Ascending aorta (tissue), 2 donors: ENCODE measurements at places on chromosomes 3 and 15.

GRCh38 chr3:15796771-15797641 is 773 bp downstream of the ANKRD28 start:
- peak overlapping the region; percentile 76 for H3K27ac ChIP-seq
- H3K27me3 ChIP-seq, result no peaks in the 10 kb centered on the region
- peaks cover 7% of the 10 kb centered on the region for H3K4me1 ChIP-seq
- H3K4me3 ChIP-seq, result peak overlapping the region; percentile 54

DNA sequence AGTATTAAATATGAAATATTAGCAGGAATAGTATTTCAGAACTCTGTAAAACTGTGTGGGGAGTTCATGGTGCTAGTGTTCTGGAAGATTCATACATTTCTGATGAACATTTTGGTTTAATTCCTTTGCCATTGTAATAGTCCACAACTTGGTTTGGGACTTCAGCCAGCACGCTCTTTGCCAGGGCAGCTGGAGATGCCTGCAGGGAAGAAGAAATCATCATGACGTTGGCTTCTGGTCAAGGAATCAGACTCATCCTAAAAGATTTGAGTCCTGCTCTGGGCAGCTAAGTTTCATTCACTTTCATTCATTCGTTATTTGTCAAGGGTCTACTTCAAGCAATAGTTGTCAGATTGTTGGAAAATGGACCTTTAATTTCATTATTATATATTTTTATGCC is 32.4 kb upstream of the MRPL3 start:
- H3K36me3 ChIP-seq, result no peaks in the 10 kb centered on the region
- DNase-seq, result no peak
- H3K4me3 ChIP-seq, result no peak overlapping the region
- H3K27ac ChIP-seq, result no peak overlapping the region

DNA sequence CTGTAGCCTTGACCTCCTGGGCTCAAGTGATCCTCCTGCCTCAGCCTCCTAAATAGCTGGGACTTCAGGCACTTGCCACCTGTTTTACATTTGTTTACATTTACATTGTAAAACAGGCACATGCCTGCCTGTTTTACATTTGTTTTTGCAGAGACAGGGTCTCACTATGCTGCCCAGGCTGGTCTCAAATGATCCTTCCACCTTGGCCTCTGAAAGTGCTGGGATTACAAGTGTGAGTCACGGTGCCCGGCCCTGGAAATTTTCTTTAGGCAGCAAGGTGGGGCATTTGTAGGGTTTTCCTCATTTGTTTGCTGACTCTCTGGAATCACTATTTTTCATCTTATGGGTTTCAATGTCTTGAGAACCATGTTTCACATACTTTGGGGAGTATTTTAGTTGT is 25.0 kb downstream of the PIF1 start:
- H3K4me3 ChIP-seq, result no peak overlapping the region
- H3K27me3 ChIP-seq, result no peaks in the 10 kb centered on the region
- H3K4me1 ChIP-seq, result no peaks in the 10 kb centered on the region
- no peak for DNase-seq
- no peaks in the 10 kb centered on the region for H3K36me3 ChIP-seq

GRCh38 chr15:63947228-63947627 is 99.1 kb downstream of the DAPK2 start:
- H3K27ac ChIP-seq, result no peak overlapping the region
- no peaks in the 10 kb centered on the region for H3K36me3 ChIP-seq
- no peaks in the 10 kb centered on the region for H3K4me1 ChIP-seq

- H3K4me1 ChIP-seq, result no peaks in the 10 kb centered on the region
- no peak overlapping the region for H3K4me3 ChIP-seq
- no peaks in the 10 kb centered on the region for H3K27me3 ChIP-seq
Measured at GRCh38 chr3:127639173-127640041, 10.4 kb downstream of the PODXL2 start.
